H7 (cell line): ENCODE measurements at places on chromosomes 5 and 9.

GRCh38 chr9:124835026-124835557 lies 18.2 kb upstream of the WDR38 start:
- DNase-seq, result no peak

- no peak for DNase-seq
These were observed 4.0 kb upstream of the CDK5RAP2 start for GRCh38 chr9:120583958-120584369.

DNA sequence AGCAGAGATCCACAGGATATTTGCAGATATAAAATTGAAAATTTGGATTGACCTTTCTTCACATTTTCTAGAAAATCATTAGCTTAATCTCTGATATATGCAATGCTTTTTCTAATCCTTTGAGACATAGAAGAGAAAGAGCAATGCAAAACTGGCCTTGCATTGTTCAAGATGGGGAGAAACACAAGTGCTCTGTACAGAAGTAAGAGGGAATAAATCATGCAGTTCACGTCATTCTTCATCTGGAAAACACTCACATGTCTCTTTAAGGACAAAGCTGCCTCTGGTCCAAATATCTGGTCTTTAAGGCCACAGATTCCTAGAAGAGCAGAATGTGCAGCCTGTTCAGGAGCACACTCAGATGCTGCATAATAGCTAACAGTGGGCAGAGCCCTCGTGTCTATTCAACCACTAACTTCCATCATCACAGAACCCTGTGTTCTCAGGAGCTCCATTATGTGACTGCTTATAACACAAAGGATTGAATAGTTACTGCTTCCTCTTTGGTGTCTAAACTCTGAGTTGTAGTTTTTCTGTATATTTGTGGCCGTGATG lies 277.5 kb downstream of the PLK2 start:
- no peak for DNase-seq

DNA sequence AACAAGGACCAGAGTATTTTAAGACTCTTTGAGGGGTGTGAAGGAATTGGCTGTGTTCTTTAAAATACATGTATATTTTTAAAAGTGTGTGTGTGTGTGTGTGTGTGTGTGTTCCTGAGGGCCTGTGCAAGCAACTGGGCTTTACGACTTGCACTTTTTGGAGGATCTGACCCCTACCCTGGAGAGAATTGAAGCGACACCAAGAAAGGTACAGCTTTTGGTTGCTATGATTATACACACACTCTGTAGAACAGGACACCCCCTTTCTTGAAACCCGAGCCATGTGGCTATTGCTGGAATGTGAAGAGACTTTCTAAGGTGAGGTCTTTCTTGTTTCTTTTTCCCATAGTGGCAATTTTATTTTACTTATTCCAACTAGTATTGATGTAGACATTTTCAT lies 988 bp downstream of the SHISAL2B start:
- DNase-seq, result peak; percentile 37

DNA sequence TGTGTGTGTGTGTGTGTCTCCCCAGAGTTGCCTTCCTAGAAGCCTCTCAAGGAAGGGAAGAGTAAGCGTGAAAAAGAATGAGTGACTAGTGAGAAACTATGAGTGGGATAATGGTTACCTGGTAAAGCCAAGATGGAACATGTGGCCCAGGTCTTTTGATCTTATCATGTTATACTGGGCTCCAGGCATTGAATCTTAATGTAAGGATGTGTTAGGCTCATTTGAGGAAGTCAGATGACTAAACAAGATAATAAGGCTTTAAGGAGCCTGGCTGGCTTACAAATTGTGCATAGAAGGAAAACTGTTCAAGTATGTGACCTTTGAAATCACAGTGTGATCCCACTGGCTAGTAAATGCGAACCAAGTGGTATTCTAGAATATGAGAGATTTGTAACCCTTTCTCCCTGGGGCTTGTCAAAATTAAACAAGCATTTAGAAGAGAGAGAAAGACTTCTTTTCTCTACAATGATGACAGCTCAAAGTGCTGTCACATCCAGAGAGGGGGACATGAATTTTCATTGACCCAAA lies 29.9 kb upstream of the HMHB1 start:
- DNase-seq, result no peak

DNA sequence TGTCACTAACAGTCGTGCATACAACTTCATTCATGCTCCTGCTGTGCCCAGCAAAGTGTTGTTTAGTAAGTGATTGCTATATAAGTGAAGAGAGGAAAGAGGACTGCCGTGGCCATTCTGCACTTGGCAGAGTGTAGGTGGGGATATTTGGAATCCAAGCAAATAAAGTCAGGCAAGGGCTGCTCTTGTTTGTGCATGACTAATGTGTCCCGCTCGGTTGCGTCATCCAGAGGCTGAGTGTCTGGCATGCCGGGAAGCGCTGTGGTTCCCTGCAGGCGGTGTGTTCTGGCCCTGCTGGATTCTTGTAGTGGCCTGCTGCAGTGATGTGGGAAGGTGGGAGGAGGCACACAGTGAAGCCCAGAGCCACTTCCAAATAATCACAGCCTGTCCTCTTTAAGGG lies 136.9 kb upstream of the ANKH start:
- peak; percentile 38 for DNase-seq

GRCh38 chr9:68827837-68828744 lies 123.1 kb downstream of the PIP5K1B start:
- no peak for DNase-seq

GRCh38 chr5:171427318-171428167 lies 8.1 kb downstream of the FGF18 start:
- DNase-seq, result peak; percentile 34

DNA sequence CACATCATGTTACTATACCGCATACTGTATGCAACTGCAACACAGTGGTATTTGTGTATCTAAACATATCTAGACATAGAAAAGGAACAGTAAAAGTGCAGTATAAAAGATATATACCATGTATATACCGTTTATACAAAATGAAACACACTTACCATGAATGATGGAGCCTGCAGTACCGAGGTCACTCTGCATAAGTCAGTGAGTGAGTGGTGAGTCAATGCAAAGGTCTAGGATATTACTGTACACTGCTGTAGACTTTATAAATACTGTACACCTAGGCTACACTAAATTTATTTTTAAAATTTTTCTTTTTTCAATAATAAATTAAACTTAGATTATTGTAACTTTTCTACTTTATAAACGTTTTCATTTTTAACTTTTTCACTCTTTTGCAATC lies 29.3 kb downstream of the PRELID2 start:
- DNase-seq, result no peak

DNA sequence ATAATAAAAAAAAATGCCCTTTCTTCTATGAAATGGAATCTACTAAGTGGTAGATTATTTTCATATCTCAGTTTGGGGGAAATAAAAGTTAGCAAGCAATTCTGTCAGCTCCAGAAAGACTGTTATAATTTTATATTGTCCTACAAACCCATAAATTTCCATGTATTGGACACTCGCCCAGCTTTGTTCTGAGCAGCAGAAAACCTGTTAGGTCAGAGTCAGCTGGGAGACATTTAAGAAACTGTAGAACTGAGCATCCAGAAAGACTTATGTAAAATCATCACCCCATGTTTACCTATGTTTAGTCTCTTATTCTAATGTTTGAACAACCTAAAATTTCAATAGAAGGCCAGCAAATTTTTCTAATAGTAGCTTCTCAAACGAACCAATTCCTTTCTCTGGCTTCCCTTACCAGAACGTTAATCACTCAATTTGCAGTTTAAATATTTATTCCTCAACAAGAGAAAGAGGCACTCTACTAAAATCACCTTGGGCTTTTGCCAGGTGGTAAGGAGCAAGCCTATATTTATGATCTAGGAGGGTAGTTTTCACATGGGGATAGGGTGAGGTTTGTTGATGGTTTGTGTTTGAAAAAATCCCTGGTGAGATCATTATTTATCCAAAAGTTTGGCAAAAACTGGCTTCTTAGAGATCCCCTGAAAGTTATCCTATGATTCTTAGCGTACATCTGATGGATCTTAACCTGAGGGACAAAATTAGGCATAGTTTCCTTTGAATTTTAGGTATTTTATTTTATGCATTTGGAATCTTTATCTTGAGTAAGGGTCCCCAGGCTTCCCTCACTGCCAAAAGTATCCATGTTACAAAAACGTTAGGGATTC lies 34.4 kb downstream of the MACROH2A1 start:
- DNase-seq, result no peak

- no peak for DNase-seq
These were observed 101.2 kb downstream of the MSX2 start for GRCh38 chr5:174825587-174825986.

- DNase-seq, result no peak
These were observed 13.2 kb downstream of the SPINK1 start for GRCh38 chr5:147818290-147818689.

GRCh38 chr9:99109522-99109921 lies 4.6 kb downstream of the TGFBR1 start:
- DNase-seq, result no peak

GRCh38 chr9:21153336-21154017 lies 11.8 kb upstream of the IFNW1 start:
- DNase-seq, result peak; percentile 16

GRCh38 chr5:57750891-57751290 lies 268.3 kb upstream of the ACTBL2 start:
- DNase-seq, result no peak

DNA sequence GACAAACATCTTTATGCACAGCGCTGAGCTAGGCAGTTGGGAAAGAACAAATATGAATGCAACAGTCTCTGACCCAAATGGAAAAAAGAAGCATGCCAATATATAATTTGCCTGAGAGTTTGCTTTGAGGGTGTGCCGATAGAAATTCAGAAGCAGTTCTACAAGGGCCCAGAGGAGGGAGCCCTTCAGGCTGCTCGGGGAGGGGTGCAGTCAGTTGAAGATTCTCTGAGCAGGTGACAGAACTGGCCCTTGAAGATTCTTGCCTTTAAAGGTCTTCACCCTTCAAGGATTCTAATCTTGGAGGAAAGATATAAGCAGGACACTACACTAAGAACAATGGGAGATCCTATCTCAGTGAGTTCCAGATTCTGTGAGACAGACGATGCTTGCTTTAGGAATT lies 3.7 kb upstream of the PAPPA start:
- peak; percentile 57 for DNase-seq

DNA sequence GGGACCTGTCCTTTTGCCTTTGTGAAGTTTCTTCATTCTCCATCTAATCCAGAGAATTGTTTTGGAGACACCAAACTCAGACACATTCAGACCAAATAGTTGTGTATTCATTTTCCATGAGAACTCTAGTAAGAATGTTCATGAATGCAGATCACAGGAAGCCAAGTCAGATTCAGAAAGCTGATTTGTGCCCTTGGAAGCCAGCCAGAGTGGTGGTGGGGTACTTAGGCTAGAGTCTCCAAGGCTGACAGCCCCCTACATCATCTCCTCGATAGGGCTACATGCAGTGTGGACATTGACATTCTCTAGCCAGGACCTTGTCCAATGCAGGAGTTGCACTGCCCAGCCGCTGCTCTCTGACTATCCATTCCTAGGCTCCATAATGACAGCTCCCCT lies 137.6 kb downstream of the UGCG start:
- DNase-seq, result no peak
